ENCODE measurements at places on chromosomes 6 and 20.

DNA sequence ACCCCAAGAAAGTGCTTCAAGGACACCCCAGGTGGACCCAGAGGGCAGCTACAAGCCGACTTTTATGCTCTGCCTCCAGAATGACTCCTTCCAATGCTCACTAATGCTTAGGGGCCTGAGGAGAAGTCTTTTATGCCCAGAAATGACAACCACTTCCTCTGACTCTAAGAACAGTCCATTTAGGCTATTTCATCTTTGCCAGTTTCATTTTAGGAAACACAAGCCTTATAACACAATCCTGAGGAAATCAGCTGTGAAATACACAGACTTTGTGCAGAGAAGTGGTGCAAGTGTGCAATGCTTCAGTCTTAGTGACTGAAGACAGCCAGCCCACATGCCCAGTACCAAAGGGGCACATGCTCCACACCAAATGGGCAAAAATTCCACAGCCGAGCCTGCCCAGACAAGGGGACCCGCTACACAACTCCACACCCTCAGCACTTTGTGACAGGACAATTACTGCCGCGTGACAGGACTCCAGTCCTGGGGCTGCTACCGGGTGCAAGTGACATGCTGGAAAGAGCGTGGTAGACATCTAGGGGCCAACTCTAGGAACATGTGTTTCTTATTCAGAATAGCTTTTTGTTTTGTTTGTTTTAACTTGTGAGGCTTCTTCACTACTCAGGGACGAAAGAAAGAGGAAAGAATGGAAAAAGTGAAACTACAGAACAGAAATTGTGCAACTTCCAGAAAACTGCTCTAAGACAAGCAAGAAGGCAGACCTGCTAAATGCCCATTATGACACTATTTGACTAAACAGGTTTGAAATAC is 28.2 kb upstream of the PLAGL1 start:
- H3K4me3 ChIP-seq, result no peak overlapping the region
- DNase-seq, result no peak
- H3K36me3 ChIP-seq, result peaks cover 3% of the 10 kb centered on the region
- peaks cover 7% of the 10 kb centered on the region for H3K27me3 ChIP-seq

GRCh38 chr6:88538130-88538706 is 372.1 kb upstream of the CNR1 start:
- H3K36me3 ChIP-seq, result no peaks in the 10 kb centered on the region
- H3K4me1 ChIP-seq, result no peaks in the 10 kb centered on the region
- no peak for DNase-seq
- no peak overlapping the region for H3K4me3 ChIP-seq

- no peaks in the 10 kb centered on the region for H3K27me3 ChIP-seq
- H3K27ac ChIP-seq, result peak overlapping the region; percentile 96
- DNase-seq, result no peak
- peaks cover 66% of the 10 kb centered on the region for H3K4me1 ChIP-seq
- peaks cover 44% of the 10 kb centered on the region for H3K36me3 ChIP-seq
Observed at GRCh38 chr6:30720738-30721197, 616 bp downstream of the TUBB start.

DNA sequence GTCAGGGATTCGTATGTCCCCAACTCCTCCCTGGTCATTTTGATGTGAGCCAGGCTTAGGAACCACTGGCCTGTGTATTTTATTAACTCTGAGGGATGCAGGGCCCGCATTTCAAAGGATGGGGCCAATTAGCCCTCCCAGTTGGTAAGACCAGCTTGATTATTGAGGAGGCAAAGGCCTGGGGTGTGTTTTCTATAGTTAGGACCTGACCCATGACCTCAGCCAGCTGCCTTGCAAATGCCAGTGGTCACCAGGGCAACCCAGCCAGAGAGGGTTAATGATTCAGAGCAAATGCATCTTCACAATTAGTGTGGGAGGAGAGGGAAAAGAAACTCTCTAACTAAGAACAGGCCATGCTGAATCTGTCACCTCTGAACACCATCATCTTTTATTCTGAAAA is 835.4 kb downstream of the MAFB start:
- peaks cover 2% of the 10 kb centered on the region for H3K27me3 ChIP-seq
- no peak overlapping the region for H3K4me3 ChIP-seq
- no peak for DNase-seq

DNA sequence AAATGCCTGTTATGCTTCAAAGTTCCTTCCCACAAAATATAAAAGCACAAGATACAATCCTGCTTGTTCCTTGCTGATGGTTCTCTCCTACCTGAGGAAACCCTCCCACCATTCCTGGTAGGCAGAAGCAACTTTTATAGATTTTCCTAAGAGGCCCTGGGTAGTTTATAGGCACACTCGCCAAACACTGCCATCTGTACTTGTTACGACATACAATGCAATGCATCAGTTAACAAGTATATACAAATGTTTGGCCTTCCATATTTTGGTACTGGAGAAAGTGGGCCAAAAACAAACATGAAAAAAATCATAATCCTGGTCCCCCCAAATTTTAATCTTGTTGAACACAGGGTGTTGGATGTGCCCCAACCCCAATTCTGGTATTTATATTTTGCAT is 16.6 kb downstream of the MCM9 start:
- DNase-seq, result no peak
- H3K36me3 ChIP-seq, result peaks cover 24% of the 10 kb centered on the region
- no peaks in the 10 kb centered on the region for H3K4me1 ChIP-seq
- H3K27ac ChIP-seq, result no peak overlapping the region
- no peak overlapping the region for H3K4me3 ChIP-seq

- H3K36me3 ChIP-seq, result no peaks in the 10 kb centered on the region
- no peak overlapping the region for H3K27ac ChIP-seq
- no peak for DNase-seq
- no peak overlapping the region for H3K4me3 ChIP-seq
- H3K4me1 ChIP-seq, result peaks cover 39% of the 10 kb centered on the region
- H3K27me3 ChIP-seq, result no peaks in the 10 kb centered on the region
Observed at GRCh38 chr6:56709650-56710049, 67.0 kb upstream of the DST start.

- H3K4me3 ChIP-seq, result no peak overlapping the region
- H3K36me3 ChIP-seq, result peaks cover 2% of the 10 kb centered on the region
- H3K4me1 ChIP-seq, result no peaks in the 10 kb centered on the region
- peaks cover 3% of the 10 kb centered on the region for H3K27me3 ChIP-seq
- H3K27ac ChIP-seq, result no peak overlapping the region
Observed at GRCh38 chr6:7921046-7921445, 10.5 kb upstream of the TXNDC5 start.

DNA sequence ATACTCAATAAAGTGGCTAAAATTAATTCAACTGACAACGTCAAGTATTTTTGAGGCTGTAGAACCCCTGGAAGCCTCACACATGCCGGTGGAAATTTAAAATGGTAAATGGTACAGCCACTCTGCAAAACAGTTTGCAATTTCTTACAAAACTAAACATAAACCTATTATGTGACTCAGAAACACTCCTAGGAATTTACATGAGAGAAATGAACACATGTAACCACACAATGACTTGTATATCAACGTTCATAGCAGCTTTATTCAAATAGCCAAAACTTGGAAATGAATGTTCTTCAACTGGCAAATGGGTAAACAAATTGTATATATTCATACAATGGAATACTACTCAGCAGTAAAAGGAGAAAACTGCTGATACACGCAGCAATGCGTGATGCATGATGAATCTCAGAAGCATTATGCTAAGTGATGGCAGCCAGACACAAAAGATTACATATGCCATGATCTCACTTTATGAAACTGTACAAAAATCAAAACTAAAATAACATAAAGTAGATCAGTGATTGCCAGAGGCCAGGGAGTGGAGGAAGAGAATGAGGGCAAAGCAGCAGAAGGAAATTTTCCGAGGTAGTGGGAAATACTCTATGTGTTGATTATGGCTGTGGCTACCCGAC is 112.5 kb downstream of the FAM50B start:
- no peak for DNase-seq
- H3K4me1 ChIP-seq, result peaks cover 53% of the 10 kb centered on the region
- no peaks in the 10 kb centered on the region for H3K27me3 ChIP-seq
- H3K4me3 ChIP-seq, result no peak overlapping the region

- H3K4me3 ChIP-seq, result no peak overlapping the region
- H3K4me1 ChIP-seq, result peaks cover 7% of the 10 kb centered on the region
- H3K27ac ChIP-seq, result no peak overlapping the region
- no peaks in the 10 kb centered on the region for H3K36me3 ChIP-seq
Observed at GRCh38 chr6:144997996-144998395, 712.9 kb downstream of the UTRN start.

DNA sequence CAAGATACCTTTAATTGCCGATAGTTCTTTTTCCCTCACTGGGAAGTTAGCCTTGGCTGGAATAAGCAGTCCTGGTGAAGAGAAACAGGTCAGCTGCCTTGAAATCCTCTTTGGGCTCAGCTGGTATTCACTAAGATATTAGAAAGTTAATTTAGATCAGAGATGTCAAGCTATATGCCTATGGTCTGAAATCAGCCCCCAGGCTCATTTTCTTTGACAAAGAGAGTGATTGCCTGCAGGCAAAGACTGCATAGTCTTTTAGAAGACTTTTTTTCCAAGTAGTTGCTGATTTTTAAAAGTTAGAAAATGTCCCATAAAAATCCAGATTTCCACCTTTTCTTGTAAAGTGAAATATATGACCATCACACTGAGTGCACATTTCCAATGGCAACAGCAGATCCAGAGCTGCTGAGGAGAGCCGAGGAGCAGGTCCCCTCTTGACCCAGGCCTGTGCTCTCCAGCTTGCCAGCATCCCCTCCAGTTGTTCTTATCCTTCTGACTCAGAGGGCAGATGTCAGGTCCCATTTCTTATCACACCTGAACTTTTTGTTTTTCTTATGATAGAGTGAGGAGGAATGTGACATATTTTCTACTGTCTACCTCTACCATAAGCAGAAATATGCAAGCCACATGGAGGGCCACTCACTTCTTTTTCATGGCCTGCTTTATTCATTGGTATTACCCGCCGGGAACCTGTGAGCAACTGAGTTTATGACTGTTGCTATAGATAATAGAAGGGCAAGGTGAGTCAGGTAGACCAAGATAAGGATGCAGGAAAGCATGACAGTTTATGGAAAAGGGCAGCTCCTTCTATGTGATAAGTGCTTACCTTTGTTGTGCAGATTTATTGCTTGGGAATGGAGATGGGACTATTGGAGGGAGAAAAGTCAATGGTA is 17.6 kb upstream of the L3MBTL3 start:
- DNase-seq, result no peak
- H3K27me3 ChIP-seq, result peaks cover 2% of the 10 kb centered on the region
- H3K36me3 ChIP-seq, result no peaks in the 10 kb centered on the region
- no peaks in the 10 kb centered on the region for H3K4me1 ChIP-seq

DNA sequence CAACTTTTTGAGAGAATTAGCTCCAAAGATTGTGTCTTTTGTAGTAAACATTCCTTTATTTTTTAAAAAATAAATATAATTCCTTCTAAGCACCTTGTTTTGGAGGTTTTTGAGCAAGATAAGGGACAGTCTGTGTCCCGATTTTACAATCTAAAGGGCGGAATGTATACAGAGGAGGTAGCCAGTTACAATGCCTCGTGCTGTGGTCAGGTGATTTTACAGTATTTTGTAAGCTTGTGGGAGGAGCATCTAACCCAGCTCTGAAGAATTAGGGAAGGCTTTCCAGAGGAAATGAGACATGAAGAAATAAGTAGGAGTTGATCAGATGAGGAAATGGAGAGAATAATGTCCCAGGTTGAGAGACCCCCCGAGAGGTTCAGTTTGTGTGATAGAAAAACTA is 1.3 kb downstream of the HINT3 start:
- H3K27me3 ChIP-seq, result no peaks in the 10 kb centered on the region
- H3K27ac ChIP-seq, result no peak overlapping the region
- peaks cover 12% of the 10 kb centered on the region for H3K4me1 ChIP-seq
- DNase-seq, result no peak
- H3K36me3 ChIP-seq, result no peaks in the 10 kb centered on the region

Data from chondrocyte (in vitro differentiated cells).